Activated CD4-positive, alpha-beta T cell treated with anti-CD3 and anti-CD28 coated beads for 4 hours (primary cell): ENCODE measurements at places on chromosomes 4 and X.

DNA sequence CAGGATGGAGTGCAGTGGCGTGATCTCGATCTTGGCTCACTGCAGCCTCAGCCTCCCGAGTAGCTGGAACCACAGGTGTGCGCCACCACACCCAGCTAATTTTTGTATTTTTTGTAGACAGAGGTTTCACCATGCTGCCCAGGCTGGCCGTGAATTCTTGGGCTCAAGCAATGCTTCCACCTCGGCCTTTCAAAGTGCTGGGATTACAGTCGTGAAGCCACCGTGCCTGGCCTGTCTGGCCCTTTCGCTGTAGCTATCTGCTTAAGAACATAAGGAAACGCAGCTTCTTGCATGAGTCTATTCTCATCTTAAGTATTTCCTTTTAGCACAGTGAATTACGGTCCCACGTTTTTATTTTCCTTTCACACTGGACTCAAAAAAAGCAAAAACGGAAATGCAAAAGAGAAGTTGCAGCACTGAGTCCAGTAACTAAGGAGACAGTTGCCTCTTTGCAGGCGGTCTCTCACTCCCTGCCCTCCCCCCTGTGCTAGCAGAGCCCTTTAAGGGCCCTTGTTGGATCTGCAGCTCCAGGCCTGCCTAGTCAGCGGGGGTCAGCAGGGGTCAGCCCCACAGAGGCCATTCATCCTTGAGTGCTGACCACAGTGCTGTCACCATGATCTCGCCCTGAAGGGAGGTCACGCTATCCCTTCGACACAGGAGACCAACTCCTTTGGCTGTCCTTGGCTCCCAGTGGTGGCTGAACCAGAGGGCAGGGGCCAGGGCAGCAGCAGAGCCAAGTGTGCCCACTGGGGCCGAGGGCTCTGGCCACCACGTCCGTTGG is 21.8 kb upstream of the TBC1D14 start:
- no peak for DNase-seq

DNA sequence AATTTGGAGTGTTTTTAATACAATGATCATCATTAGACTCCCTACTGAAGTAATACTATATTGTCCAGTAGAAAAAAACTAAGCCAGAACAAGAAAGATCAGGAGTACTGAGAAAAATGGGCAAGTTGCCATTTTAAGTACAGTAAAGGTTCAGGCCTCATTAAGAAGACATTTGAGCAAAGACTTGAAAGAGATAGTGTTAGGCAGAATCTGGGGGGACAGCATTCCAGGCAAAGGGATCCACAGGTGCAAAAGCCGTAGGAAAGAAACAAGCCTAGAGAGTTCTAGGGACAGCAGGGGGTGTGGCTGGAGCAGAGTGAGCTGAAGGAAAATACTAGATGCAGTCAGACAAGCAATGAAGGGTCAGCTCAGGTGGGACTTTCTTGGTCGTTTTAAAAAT is 58.1 kb upstream of the INTU start:
- no peak for DNase-seq

DNA sequence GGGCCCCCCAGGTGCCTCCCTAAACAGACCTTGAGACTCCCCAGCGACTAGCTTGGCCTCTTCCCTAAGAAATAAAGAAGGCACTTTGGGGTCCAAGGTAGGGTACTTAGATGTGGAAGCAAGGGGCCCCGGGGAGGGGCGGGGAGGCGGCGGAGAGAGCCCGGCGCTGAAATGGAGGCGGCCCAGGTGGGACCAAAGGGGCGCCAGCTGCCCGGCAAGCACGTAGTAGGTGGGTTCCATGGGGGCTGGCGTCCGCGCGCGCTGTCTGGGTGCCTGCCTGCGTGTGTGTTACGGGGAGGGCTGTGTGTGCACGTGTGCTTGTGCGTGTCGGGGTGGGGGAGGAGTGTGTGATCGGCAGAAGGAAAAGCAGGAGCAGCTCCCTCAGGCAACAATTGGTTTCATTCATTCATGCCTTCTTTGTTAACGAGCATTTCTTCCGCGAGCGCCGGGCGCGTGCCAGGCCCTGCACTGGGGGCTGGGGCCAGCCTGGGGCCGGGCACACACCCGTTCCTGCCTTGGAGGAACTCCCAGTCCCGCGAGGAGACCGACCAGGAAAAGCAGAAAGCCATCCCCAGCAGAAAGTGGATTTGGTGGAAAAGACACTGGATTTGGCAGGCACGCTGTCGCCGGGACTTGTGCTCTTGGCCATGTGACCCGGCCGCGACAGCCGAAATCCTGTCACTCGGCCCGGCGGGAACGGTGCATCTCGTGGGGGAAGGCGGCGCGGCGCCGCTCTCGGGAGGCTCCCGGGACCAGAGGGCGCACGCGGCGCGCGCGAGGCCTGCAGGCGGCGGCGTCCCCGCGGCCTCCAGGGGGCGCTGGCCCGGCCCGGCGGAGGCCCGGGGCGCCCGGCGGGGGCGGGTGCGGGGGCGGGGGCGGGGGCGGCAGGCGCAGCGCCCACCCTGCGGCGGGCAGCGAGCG is 3.3 kb upstream of the DUSP9 start:
- DNase-seq, result no peak

DNA sequence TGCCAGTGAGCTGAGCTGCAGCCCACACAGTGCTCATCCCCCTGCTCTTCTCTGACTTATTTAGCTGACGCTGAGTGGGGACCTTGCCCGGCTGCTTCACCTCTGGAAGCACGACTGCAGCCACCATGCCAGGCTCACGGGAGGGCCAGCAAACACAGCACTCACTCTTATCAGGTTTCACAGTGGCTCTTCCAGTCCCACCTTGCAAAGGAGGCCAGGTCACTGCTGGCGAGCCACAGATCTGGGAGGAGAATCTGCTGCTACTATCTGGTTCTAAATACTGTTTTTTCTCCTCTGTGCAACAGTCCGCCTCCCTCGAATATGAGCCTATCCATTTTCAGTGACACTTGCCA is 6.7 kb upstream of the SPON2 start:
- no peak for DNase-seq

DNA sequence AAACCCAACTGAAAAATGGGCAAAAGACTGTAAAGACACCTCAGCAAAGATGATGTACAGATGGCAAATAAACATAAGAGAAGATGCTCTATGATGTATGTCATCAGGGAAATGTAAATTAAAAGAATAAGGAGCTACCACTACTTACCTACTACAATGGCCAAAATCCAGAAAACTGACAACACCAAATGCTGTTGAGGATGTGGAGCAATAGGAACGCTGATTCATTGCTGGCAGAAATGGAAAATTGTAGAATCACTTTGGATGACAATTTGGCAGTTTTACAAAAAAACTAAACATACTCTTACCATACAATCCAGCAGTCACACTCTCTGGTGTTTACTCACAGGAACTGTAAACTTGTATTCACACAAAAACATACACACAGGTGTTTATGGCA is 222.3 kb upstream of the LDB2 start:
- no peak for DNase-seq

DNA sequence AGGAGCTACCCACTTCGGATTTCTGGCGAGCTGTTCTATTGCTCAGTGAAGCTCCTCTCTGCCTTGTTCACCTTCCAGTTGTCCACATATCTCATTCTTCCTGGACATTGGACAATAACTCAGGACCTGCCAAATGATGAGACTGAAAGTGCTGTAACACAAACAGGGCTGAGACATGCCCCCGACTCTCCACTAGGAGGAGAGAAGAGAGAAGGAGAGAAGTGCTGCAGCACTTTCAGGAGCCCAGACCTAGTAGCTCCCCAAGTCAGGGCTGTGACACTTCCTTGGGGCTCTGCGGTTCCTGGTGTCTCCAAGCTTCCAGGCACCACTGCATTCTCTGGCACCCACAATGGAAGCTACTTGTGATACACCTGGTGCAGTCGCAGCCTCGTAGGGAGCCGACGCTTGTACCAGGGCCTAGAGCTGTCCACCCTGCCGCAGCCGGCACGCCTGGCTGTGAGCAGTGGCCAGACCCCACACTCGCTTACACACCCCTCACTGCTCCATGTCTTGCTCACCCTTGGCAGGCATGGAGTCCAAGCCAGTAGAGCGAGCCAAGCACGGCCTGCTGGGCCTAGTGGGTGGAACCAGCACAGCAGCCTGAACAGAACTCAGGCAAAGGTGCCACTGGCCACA is 234.9 kb downstream of the TECRL start:
- no peak for DNase-seq

DNA sequence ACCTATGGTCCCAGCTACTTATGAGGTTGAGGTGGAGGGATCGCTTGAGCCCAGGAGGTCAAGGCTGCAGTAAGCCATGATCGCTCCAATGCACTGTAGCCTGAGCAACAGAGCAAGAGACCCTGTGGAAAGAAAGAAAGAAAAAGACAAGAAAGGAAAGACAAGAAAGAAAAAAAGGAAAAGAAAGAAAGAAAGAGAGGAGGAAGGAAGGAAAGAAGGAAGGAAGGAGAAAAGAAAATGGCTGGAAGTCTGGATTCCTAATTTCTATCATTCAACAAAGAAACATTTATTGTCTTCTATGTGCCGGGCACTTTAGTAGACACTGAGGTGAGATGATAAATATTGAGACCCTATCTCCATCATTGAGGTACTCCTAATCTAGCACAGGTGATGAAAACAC is 26.8 kb upstream of the BCORL1 start:
- no peak for DNase-seq
